ENCODE measurements at places on chromosomes 12 and 14.

DNA sequence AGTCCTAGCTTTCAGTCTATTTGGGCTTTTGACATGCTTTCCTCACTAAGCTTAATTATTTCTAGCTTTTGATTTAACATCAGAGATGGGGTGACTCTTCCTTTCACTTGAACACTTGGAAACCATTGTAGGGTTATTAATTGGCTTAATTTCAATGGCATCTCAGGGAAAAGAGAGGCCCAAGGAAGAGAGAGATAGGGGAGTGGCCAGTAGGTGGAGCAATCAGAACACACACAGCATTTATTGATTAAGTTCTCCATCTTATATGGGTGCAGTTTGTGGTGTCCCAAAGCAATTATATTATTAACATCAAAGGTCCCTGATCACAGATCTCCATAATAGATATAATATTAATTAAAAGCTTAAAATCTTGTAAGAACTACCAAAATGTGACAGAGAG lies 1466.1 kb upstream of the SEL1L start:
- DNase-seq, result no peak

DNA sequence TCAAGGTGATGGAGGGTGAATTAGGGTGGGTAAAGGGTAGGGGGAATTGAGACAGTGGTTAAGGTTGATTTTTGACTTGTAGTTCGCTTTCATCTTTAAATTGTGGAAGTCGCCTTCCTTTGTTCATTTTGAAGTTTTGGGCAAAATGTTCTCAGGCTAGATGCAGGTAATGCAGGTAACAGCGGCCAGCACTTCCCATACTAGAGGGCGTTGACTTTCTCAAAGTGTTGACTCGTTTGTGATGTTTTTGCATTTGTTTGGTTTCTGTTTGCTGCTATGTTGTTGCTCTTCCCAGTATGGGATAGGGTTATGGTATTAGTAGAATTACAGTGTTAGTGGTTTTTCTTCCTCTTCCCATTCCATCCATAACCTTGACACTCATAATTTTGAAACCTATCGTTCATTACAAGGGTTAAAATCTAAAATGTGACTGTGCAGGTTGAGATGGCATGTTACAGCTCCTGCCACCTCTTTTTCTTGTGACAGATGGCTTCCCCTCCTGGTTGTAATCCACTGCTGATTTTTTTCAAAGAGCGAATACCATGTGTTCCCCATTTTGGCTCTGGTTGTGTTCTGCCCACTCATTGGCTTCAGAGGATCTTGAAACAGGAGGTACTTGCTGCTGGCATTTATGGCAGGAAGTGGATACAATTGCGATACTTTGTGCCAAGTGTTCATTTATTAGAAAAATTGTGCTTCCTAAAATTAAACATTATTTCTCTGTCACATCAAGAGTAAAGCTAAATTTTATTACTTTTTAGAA lies 57.1 kb downstream of the ERC1 start:
- DNase-seq, result no peak

GRCh38 chr12:91361864-91362263 lies 179.2 kb upstream of the DCN start:
- DNase-seq, result no peak

DNA sequence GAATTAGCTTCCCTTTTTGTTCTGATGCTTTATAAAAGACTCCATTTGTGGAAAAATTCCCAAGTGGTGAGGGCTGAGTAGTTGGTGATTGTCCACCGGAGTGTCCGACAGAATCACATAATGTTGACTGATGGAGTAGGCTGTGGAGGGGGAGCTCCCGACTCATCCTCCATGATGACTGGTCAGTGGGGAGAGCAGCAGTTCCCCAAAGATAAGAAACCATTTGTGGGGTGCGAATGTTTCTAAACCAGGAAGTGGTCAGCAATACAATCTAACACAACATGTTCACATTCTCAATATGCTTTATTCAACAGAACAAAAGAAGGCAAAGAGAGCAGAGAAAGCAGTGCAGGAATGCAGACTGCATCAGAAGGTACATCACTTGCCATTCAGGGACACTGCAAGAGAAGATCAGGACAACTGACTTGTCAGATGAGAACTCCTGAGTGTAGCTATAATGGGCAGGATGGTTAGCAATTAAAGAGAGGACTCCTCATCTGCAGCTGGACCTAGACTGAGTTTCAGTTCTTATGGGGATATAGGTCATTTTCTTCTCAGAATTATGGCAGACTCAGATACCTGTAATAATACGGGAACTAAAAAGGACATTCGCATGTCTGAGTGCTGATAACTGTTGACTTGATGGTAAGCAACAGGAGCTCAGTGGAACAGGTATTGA lies 5.4 kb downstream of the KRT6B start:
- DNase-seq, result no peak

GRCh38 chr12:47811072-47811396 lies 8.7 kb downstream of the HDAC7 start:
- no peak for DNase-seq

DNA sequence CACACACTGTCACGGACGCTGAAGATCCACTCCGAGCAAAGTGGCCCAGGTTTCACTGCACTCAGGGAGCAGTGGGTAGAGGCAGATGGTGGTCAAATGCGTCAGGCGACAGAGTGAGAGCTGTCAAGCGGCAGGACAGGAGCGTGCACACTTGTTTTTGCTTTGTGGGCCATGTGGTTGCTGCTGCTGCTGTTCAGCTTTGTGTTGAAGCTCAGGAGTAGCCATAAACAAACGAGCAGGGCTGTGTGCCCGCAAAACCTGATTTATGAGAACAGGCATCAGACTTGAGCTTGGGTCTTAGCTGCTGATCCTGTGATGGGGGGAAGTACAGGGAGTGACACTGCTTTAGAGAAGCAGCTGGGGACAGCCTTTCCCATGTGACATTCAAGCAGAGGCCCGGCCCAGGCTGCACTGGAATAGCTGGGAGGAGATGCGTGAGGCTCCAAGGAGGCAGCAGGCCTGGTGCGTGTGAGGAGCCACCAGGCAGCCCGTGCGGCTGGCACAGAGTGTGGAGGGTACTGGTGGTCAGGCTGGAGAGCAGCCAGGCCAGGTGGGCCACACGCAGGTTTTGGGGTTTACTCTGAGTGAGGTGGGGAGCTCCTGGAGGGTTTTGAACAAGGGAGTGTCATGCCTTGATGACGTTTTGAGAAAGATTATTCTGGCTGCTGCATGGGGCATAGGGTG lies 31.1 kb upstream of the ASPG start:
- DNase-seq, result no peak
